LoVo (cell line): ENCODE measurements at places on chromosomes 1 and 21.

- no peak for DNase-seq
These were observed 7.6 kb downstream of the MAN1C1 start for GRCh38 chr1:25624156-25624555.

DNA sequence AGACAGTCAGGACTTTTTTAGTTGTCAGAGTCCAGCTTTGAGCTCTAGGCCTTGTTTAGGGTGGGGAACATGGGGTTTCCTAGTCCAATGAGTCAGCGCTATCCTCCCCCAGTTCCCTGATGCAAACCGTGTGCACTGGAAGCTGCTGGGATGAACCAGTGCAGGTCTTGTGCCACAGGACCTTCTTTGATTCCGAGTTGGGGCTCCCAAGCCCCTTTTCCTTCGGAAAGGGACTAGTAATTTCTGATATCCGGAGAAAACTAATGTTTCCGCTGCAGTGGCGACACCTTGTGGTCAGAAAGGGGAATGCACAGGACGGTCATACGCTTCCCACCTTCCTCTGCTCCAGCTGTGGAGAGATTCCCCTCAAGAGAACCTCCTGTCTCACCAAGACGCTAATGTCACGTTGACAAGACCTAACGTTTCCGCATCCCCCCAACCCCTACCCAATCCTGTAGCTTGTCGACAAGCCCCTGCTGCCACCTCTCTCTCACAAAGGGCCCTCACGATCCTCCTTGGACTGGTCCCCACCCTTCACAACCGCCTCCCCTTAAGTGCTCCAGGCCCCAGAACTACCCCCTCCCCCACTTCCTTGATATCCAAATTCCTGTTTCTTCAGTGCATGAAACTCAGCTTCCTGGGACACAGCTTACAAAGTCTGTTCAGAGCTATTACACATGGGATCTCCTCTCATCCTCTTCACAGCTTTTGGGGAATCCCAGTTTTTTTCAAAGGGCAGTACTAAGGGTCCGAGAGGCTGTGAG is 30.9 kb downstream of the GPA33 start:
- peak; percentile 59 for DNase-seq

GRCh38 chr1:242824435-242824834 is 299.9 kb upstream of the PLD5 start:
- DNase-seq = no peak

DNA sequence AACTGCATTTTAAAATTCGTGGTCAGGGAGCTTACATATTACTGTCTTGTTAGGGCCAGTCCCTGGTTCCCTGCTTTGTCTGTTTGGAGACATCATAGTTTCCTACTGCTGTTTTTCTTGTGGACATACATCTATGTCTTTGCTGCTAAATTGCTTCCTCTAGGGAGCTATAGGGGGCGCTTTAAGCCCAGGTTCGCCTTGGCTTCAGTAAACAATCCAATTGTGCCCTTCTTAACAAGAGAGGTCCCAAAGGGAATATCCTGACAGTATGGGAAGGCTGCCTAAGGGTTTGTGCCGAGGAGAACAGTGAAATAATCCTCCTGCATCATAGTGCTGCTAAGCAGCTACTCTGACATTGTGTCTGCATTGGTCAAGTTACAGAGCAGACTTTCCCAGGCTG is 112.5 kb downstream of the USH2A start:
- no peak for DNase-seq

- no peak for DNase-seq
These were observed 23.0 kb downstream of the GART start for GRCh38 chr21:33518899-33519298.

- peak; percentile 88 for DNase-seq
These were observed 70.7 kb downstream of the CD247 start for GRCh38 chr1:167447521-167448136.

- no peak for DNase-seq
These were observed 224.5 kb upstream of the CSF3R start for GRCh38 chr1:36707221-36707620.

- no peak for DNase-seq
These were observed 5.7 kb downstream of the S1PR1 start for GRCh38 chr1:101242324-101243050.

GRCh38 chr1:60388092-60388987 is 314.8 kb upstream of the C1orf87 start:
- peak; percentile 45 for DNase-seq

GRCh38 chr1:4396551-4396950 is 257.9 kb upstream of the AJAP1 start:
- DNase-seq = no peak

DNA sequence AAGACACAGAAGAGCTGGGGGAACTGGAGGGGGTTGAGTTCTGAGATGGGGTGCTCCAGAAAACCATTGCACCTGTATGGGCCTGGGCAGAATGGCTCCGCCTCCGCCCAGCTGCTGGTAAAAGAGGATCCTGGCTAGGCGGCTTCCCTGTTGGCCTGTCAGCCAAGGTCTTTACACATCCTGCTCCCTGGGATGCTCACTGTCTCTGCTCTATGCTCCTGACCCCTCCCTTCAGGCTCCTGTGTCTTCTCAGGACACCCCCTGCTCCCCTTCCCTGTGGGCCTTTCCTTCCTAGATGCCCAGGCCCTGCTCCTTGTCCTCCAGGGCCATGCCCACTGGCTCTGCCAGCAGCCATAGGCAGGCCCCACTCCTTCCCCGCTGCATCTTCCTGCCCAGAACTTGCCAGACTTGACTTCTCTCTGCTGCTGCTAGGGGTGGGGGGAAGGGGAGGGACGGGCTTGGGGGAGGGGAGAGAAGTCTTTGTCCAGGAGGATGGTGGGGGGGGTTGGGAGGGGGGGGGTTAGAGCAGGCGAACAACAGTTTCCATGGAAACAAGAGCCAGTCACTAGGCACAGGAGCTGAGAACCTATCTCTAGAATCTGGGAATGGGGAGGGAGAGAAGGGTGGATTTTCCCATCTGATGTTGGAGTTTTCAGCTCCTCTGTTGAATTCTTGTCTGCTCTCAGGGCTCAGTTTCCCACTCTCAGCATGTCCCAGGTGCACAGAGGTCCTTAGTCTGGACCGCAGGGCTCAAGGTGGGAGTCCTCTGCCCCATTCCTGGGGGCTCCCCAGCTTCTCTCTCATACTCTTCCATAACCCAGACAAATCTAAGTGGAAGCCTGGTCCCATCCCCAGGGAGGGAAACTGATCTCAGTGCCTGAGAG is 10.6 kb downstream of the CELSR2 start:
- no peak for DNase-seq

DNA sequence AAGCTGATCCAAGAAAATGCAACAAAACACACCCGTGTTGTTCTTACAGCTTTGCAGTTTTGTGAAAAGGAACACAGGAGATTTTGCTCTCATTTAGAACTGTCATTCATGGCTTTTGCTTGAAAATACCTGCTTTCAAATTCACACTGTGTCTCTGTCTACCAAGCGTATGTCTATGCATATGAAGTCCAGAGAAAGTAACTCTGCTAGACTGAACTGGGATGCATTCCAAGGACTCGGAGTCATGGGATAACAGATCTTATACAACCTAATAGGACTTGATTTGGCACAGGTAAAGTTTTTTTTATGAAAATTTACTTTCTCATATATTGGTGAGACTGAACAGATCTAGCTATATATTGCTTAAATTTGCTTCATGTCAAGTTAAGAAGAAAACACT is 102.4 kb downstream of the PTGER3 start:
- no peak for DNase-seq

DNA sequence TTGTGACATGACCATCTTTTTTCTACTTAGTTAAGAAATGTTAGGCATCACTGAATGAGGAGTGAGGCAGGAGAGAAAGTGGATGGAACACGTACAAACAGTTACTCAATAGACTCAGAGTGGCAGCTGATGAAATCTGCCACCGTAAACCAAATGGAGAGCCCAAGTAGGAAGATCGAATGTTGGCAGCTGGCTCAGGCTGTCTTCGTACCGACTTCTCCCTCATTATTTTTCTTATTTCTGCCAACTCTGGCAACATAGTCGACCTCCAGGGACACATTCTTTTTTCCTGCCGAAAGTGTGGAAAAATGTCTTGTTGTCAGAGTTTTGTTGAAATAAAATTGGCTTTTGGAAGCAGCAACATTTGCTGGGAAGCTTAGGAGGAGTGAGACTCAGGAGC is 143.3 kb downstream of the GREM2 start:
- no peak for DNase-seq

GRCh38 chr1:218658899-218659298 is 313.8 kb downstream of the TGFB2 start:
- peak; percentile 37 for DNase-seq

- no peak for DNase-seq
These were observed 32.2 kb upstream of the GADD45A start for GRCh38 chr1:67652800-67653199.

GRCh38 chr1:87126886-87127505 is 201.7 kb upstream of the LMO4 start:
- DNase-seq = no peak

- no peak for DNase-seq
These were observed 111.0 kb upstream of the RAB4A start for GRCh38 chr1:229159668-229160544.

- no peak for DNase-seq
These were observed 161.3 kb downstream of the NEK7 start for GRCh38 chr1:198318085-198318484.

DNA sequence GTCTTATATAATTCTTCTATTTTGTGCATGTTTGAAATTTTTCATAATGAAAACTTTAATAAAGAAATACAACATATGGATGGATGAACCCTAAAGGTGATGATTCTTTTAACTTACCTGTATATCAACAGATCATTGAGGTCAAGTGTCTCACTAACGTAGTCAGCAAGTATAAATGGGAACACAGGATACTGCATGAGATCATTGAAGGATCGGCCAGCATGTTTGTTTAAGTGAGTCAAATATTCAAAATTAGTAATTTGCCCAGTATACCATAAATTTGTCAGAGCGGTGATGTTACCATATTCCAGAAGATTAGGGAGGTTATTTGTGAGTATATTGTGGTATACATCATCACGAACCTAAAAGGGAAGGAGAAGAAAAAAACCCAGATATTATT is 71.0 kb upstream of the GNG4 start:
- no peak for DNase-seq

- peak; percentile 33 for DNase-seq
These were observed 24.5 kb downstream of the LAMB3 start for GRCh38 chr1:209627732-209628196.

- DNase-seq = peak; percentile 88
These were observed 795 bp upstream of the POU2F1 start for GRCh38 chr1:167219646-167220536.

DNA sequence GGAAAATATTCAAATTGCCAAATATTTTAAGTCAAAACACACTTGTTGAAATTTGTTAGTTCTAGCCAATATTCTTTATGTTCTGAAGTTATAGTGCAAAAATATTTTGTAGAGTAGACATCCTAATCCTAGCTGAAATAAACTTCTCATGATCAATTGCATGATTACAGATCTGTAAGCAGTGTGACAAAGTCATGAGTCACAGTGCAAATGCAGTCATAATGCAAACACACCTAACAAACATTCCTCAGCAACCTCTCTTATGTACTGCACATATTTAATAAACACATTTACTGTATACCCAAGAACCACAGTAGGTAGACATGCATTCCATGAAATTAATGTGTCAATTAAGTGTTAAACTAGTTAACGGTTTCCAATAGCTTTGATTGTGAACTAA is 1857.4 kb downstream of the NCAM2 start:
- DNase-seq = no peak

- no peak for DNase-seq
These were observed 46.1 kb upstream of the SRP9 start for GRCh38 chr1:225731491-225731890.

DNA sequence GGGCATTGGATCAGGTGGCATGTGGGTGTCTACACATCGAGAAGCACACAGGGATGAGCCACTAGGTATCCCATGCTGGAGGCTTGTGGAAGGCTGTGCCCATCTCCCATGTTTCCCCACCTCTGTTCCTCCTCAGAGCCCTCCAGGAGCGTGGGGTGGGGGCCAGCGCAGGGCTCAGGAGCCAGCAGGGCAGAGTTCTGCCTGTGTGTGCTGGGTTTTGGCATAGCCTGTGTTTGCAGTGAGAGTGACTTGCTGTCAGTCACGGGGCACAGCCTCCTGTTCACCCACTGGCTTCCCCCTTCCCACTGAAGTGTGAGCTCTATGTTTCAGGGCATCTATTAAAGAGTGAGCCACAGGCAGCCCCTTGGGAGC is 10.4 kb downstream of the IBA57 start:
- no peak for DNase-seq

GRCh38 chr1:157069601-157070000 is 24.1 kb upstream of the ARHGEF11 start:
- no peak for DNase-seq

DNA sequence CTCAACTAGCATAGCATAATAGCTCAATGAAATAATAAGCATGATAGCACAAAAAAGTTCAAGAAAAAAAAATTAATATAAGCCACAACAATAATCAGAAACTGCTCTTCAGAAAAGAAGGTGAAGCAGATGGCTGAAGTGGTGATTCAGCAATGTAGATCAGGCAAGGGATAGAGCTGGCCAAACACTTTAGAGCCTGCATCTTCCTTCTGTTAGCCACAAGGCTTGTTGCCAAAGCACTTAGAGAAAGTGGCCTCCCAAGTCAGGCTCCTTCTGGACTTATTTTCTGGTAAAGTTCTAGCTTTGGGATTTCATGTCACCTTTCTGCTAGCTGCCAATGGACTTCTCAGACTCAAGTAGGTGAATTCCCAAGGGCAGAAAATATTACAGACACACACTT is 60.3 kb upstream of the C1orf87 start:
- DNase-seq = no peak

DNA sequence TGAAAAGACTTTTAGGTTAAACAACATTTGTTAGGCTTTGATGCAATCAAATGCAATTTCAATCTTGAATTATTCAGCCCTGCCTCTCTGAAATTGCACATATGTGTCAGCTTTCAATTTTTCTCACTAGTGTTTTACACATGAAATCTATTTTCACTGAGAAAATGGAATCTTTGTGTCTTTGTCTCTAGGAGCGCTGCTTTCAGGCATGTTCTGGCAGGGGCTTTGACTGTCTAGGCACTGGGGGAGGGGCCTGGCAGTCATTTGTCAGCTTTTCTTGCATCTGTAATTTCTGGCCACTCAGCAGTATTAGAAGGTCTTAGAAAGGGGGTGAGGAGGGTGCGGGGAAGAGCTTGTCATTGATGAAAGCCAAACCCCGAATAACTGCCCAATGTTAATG is 264.4 kb downstream of the PTPRC start:
- no peak for DNase-seq

DNA sequence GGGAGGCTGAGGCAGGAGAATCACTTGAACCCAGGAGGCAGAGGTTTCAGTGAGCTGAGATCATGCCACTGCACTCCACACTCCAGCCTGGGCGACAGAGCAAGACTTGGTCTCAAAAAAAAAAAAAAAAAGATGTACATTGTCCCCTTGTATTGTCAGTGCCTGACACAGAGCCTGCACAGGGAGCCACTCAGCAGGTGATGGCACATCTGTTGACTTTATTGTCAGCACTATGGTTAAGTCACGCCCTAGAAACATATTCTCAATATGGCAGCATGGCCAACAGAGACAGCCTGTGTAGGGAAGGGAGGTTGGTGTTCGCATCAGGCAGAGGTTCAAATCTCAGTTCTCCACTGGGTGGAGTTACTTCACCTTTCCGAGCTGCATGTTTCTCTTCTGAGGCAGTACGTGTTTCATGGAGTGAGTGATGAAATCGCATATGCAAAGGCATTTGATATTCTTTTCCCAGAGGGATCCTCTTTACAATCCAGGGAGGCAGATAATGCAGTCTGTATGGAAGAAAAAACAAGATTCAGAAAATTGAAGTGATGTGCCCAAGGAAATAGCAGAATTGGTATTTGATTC is 20.6 kb downstream of the LAMC2 start:
- no peak for DNase-seq
